Cardiac atrium fibroblast (primary cell): ENCODE measurements at places on chromosomes 6 and 20. TPM values are rescaled to one million over a fixed set of nuclear protein-coding genes. Genes with fewer than 3 reads are reported as not detected.

The TEAD3 gene
- total RNA-seq = 12.5 and 13.0 TPM in 2 replicates

The TAF4 gene
- total RNA-seq = 1.3 and 3.1 TPM in 2 replicates

The BTNL2 gene
- total RNA-seq = not detected in 2 replicates

The C20orf202 gene
- not detected in 2 replicates for total RNA-seq

The TFAP2C gene
- not detected in 2 replicates for total RNA-seq

The SRPK1 gene
- total RNA-seq = 28.7 and 31.6 TPM in 2 replicates

The ZNF451 gene
- 27.9 and 44.6 TPM in 2 replicates for total RNA-seq
